ENCODE measurements at places on chromosomes 4 and X. TPM values are rescaled to one million over a fixed set of nuclear protein-coding genes. Genes with fewer than 3 reads are reported as not detected.

The XAGE1B gene
- total RNA-seq, result not detected

DNA sequence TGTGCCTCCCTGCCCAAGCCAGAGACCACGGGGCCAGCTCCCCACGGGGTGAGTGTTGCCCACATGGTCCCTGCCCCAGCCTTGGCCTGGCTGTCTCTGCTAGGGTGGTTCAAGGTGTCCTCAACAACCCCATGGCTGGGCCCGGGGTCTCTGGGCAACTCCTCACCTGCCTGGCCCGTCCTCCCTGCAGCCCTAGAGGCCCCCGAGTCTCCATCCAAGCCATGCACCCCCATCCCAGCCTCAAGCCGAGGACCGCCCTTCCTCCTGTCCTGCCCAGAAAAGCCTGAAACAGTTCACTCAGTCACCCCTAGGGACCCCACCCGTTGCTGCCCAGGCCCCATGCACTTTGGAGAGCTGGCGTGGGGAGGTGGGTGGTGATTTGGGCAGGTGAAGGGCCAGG, 120.9 kb downstream of the FAM53A start:
- no peak for DNase-seq

The PCSK1N gene
- 9.3 TPM for total RNA-seq

GRCh38 chrX:1593286-1594271, 2.2 kb downstream of the AKAP17A start:
- DNase-seq, result no peak

The ZAR1 gene
- total RNA-seq, result 0.27 TPM

Data from neural crest cell (in vitro differentiated cells).